ENCODE measurements at places on chromosomes 5 and 9.

DNA sequence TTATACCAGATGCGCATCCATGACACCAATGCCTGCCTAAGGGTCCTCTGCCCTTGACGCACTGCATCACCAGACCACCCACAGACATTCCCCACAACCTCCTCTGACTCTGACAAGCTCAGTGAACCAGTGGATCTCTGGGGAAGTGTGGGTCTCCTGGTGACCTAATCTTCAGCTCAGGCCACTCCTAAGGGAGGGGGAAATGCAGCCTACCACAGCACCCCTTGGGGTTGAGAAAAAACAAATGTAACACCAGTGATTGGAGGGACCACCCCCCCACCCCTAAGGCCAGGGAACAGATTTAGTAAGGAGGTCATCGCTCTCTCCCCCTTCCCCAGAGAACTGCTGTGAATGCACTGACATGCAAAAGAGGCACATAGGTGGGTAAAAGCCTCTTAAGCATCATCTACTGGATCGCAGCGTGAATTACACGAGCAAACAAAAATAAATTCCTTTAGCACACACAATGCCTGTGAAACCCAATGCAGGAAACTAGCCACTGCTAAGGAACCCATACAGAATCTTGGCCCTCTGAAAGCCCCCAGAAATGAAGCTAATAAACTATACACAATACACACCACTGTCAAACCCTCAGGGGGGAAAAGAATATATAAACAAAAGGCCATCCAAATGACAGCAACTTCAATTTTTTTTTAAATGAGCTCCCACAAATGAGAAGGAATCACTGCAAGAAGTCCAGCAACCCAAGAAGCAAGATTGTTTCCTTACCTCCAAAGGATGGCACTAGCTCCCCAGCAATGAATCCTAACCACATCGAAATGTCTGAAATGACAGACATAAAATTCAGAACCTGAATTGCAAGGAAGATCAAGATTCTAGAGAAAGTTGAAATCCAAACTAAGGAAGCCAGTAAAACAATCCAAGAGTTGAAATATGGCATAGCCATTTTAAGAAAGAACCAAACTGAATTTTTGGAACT, 513.7 kb upstream of the PTGER4 start:
- no peak for DNase-seq

- no peak for DNase-seq
Measured at GRCh38 chr9:123355761-123356431, at the start of gene CRB2. CRB2 (plus strand) TSS chr9:123356197; CDS start chr9:123356261, 64 bp downstream.

GRCh38 chr5:132591145-132591544, 34.4 kb downstream of the RAD50 start:
- DNase-seq = no peak

DNA sequence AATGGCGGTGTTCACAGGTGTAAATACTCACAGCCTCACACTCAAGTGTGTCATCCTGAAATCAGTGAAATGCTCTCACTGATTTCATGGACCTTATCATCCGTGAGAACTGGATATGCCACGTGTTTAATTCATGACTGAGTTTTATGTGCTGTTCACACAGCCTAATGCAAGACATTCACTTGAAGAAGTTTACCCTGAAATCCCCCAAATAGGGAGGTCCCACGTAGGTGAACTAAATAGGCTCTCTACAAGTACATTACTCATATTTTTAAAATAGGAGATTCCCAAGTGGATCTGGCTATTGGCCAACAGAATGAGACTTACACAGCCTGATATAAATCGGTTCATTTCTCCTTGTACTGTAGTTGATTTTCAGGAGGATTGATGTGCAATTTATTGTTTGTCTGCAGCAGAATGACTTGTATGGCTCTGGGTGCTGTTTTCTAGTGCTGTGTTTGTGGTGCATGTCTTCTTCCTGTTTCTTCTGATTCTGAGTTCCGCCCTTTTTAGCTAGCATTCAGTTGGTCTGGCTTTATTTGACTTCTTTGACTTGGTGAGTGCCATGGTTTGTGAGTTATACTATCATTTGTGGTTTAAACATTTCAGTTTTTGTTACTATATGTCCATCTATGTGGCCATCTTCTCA, 25.1 kb downstream of the TRIO start:
- DNase-seq = no peak

DNA sequence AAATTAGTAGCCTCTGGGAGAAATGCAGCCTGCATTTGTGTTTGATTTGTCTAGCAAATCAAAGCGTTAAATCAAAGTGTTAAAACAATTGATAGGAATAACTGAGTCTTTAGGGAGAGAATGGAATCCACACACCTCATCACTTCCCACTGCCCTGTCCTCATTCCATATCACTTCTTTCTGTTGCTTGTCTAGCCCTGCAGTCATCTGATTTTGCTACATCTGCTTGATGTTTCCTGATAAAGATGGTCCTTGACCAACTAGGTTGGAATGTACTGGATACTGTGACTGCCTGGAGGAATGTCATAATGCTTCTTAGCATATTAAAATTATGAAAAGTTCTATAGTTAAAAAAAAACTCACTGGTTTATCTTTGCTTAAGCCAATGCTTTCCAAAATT, 119.9 kb downstream of the DOCK2 start:
- no peak for DNase-seq

DNA sequence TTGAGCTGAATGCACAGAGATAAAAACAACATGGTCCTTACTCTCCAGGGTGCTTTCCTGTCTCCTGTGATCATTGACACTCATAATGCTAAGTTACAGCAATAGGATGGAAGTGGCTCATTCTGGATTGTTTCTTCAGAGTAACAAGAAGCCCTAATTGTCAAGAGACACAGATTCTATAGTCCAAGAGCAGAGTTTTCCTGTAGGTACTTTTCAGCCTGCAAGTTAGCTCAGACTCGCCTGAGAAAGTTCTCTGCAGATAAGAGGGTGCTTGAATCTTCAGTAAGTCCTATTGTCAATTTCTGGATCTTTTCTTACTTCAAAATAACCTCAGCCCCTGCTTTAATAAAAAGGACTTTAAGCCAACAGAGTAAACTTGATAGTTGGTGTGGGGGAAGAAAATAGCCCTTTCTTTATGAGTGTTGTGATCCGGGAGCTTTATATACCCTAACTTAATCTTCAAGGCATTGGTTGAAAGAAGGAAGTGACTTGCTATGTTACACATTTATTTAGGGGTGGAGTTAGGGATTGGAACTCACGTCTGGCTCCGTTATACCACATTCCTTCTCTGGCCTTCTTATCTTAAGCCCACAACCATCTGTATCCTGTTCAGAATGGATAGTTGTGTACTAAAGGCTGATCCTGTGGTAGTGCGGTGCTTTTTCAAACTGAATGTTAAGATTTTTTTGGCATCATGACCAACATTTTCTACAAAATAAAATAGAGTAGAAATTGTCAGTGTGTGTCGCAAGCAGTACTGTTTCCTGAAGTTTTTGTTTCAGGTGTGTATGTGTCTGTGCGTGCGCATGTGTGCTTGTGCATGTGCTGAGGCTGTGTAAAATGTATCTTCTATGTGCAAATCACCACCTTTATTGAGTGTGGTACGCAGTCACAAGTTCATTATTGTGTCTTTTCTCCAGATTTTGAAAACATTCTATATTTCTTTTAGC, 173.9 kb downstream of the WDR70 start:
- DNase-seq = no peak

GRCh38 chr9:97737429-97737828, 40.3 kb upstream of the XPA start:
- no peak for DNase-seq

- DNase-seq = no peak
Measured at GRCh38 chr9:132887181-132888120, 8.8 kb downstream of the SPACA9 start.

DNA sequence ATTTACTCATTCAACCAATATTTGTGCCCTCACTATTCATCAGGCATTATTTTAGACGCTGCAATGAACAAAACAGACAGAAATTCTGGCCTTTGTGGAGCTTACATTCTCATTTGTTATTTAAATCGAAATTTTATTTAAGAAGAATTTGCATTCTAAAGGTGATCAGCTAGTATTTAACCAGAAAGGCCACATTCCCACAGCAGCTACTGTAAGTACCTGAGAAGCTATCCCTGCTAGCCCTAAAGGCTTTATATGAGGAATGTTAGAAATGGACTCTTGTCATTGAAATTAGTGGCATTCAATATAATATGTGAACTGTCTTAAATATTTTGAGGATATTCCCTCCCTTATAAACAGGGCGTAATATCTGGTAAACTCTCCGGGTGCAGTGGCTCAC, 35.0 kb upstream of the GOLM1 start:
- no peak for DNase-seq

- DNase-seq = no peak
Measured at GRCh38 chr5:168097876-168098653, 193.4 kb upstream of the WWC1 start.

- DNase-seq = peak; percentile 28
Measured at GRCh38 chr5:75053304-75054133, 1.2 kb upstream of the GCNT4 start.

DNA sequence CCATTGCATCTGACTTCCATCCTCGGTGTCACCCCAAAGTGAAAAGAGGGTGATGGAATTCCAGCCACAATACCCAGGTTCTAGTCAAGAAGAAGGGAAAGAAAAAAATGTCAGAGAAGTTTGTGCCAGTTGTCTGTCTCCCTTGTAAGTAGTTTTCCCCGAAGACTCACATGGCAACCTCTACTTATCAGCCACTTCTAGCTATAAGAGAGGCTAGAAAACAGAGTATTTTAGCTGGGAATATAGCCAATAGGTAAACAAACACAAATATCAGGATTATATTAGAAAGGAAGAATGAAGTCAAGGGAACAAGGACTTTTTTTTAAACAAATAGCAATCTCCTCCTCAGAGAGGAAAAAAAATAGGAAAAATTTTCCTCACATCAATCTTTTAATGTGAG, 12.2 kb upstream of the ISL1 start:
- peak; percentile 71 for DNase-seq

GRCh38 chr5:67679184-67679841, 482.7 kb upstream of the CD180 start:
- DNase-seq = no peak

GRCh38 chr5:38532165-38532669, 24.2 kb downstream of the LIFR start:
- DNase-seq = peak; percentile 97

- DNase-seq = no peak
Measured at GRCh38 chr5:91048073-91048472, 335.0 kb downstream of the ARRDC3 start.

GRCh38 chr9:132472599-132472998, 62.6 kb downstream of the CFAP77 start:
- no peak for DNase-seq

- DNase-seq = no peak
Measured at GRCh38 chr5:137095597-137095996, 403.5 kb downstream of the SPOCK1 start.

DNA sequence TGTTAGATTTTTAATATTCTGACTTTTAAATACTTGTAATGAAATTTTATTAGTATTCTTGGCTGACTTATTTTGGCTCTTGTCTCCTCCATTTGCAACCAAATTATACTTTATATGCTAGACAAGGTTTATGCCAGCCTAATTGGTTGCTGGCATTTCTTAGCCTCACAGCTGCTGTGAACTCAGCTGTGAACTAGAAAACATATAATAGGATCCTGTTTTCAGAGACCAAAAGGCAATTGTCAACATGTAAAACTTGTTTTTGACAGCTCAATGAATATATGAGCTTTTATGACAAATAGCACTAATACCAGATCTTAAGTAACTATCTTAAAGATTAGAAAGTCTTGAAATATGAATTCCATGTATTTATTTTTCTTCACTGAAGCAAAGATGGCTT, 25.9 kb downstream of the KIF2A start:
- no peak for DNase-seq

GRCh38 chr5:74390822-74391221, 249.7 kb downstream of the ENC1 start:
- DNase-seq = no peak

- no peak for DNase-seq
Measured at GRCh38 chr5:132762246-132763000, 14.6 kb downstream of the SEPTIN8 start.

GRCh38 chr9:107733523-107733894, 243.9 kb upstream of the KLF4 start:
- DNase-seq = no peak

GRCh38 chr9:134253606-134254205, 72.5 kb upstream of the RXRA start:
- DNase-seq = no peak

- no peak for DNase-seq
Measured at GRCh38 chr9:3968891-3969290, 331.0 kb downstream of the GLIS3 start.

- no peak for DNase-seq
Measured at GRCh38 chr9:69134412-69134811, 39.7 kb upstream of the TJP2 start.

DNA sequence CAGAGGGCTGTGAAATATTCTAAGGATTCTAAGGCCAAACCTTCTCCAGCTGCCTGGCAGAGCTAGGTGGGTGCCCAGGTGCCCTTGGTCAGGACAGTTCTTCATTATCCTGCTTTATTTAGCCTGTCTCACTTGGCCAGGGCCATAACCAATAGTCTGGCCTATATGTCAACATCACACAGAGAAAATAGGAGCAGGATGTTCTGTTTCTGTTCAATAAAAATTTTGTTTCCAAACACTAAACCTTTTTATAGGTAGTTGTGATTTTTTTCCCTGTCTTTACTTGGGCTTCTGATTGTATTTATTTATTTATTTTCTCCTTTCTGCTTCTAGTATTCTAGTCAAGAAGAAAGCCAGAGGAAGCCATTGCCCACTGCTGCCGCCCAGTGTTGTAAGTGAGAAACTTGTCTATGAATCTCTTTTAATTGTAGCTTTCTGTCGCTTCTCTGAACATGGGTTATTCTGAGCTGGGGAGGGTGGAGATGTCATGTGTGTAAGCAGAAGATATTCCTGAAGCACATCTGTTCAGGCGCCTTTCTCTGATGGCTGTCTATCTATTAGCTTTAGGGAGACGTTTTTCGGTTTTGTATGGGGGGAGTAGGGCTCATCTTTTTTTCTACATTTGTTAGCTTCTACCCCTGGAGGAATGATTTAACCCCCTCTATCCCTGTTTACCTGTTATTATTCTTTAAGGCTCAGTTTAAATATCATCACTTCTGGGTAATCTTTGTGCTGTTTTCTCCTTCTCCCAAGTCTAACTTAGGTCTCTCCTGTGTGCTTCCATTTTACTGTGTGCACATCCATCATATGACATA, 97.1 kb downstream of the UNC13B start:
- peak; percentile 56 for DNase-seq

DNA sequence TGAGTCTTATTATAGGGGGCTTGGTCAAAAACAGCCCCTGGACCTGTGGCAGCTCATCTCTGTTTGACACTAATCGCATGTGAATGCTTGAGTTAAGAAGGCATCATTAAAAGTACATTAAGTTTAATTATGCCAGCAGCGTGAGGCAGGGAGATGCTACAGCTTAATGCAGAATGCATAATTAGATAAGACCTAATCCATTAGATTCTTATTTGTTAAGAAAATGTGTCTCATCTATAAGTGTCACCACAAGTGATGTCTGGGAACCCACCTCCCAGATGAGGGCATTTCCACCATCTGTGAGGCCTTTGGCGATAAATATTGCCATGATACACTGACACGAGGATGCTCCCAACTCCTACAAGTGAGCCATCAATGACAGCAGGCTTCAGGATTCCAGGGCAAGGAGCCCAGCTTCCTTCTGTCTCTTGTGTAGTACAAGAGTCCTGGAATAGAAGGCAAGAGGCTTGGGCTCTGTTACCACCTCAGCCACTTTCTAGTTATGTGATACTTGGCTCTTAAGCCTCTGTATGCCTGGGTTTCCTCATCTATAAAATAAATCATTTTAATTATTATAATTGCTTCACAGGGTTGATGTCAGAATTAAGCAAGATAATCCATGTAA, 202.7 kb downstream of the FAM114A2 start:
- DNase-seq = no peak

- DNase-seq = no peak
Measured at GRCh38 chr9:92642041-92642451, 27.9 kb downstream of the IPPK start.

Measured in NCI-H1105 treated with DMSO at 0.1 percent for 48 hours (cell line).